ENCODE measurements at places on chromosomes 2 and 18.

DNA sequence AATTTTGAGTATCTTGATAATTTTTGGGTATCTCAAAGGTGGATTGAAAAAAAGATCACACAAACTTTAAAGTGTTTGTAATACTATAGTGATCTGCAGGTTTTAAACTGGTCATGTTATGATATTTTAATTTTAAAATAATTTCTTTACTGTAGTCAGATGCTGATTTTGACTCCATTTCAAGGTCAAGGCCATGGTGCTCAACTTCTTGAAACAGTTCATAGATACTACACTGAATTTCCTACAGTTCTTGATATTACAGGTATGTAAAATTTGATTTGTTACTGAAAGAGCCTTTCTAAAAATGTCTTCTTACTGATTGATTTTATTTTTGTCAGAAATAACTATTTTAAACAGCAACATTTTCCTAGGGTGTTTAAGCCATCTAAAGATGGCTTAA is 33.1 kb upstream of the METAP1D start:
- no peak for DNase-seq

DNA sequence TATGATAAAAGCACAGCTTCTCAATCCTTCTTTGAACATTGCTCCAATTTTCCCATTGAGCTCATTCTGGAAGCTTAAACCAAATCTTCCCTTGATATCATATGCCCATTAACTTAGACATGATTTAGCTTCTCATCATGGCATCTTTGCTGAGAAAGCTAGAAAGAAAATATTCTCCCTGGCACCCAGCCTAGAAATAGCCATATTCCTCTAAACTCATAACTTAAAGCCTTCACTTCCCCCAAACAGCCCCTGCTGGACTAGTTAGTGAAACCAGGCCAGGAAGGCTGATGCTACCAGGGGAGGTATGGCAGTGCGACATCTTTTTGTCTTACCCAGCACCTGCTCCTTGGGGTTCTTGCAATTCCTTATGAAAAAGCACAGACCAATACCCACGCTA is 4.3 kb downstream of the AAK1 start:
- no peak for DNase-seq

DNA sequence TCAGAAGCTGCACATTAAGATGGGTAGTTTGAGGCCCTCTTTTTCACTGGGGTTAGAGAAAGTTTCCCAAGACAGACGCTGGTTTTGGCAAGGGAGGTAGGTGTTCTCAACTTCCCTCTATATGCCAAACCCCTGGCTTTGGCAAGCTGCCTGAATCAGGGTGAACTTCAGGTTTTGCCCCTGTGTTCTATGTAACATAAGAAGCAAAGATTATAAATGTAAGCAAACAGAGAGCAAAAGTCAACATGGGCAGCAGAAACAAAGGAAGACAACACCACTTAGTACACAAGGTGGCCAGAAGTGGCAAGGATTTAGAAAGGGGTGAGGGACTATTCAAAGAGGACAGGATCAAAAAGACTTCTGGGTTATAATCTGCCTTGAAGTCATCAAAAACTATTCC is 70.5 kb upstream of the TFCP2L1 start:
- no peak for DNase-seq

DNA sequence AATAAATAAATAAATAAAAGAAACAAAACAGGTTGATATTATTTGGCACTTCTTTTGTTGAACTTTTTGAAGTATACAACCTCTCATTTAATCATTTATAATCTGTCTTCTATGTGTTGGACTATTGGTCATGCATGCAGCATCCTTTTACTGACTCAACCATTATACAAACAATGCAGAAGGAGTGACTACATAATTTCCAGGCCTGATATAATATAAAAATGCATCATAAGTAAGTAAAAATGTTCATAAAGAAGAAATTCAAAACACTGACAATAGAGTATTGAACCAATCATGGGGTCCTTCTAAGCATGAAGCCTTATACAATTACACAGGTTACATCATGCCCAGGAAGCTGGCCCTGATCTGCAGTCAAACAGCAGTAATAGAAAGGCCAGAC is 141.5 kb upstream of the FN1 start:
- no peak for DNase-seq

DNA sequence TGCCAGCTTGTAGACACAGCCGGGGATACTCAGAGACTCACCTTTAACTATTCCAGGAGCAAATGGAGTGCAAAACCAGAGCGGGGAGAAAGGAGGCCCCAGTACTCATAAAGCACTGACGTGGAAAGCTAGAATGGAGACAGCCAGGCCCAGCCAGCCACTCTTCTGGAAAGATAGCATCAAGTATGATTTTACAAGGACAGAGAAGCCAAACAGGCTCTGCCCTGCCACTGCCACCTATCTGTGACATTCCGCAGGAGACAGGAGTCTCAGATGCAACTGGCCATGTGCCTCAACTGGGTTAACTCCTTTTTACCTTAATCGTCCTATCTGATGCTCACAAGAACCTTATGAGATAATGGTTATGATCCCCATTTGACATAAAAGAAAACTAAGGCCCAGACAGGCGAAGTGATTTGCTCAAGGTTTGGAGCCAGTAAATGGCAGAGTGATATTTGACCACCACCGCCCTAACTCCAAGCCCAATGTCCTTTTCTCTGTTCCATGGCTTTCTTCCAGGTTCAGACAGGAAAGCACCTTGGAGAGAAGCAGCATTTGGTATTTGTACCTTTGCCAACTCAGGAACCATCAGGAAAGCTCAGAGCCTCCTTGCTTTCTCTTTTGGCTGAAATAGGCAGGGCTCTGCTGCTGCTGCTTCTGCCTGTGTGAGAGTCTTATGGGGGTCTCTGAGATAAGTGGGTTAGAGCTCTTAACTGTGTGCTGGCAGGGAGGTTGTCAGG is 15.6 kb downstream of the KIF3C start:
- DNase-seq: no peak

DNA sequence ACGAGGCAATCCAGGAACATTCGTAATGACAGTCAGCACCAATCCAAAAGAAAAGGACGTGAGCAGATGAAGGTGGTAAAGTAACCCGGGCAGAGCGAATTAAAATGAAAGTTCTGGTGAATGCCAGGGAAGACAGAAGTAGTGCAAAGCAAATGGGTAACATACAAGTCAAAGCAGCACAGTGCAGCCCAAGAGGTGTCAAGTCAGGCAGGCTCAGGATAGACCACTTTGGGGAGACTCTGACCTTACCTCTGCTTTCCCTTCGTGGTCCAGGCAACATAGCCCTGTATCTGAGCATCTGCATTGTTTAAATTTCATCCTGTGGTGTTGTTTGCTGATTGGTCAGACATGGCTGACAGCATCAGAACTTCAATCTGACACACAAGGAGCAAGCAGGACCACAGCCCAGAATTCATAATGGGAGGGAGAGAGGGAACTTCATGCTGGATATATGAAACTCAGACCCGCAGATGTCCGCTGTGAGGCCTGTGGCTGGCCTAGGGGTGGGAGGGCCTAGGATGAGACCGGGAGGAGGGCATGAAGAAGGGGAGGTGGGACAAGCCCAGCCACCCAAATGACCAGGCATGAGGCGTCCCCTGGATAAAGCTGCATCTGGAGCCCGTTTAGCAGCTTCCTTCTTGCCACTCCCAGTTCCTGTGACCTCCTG is 285.7 kb downstream of the TCF4 start:
- no peak for DNase-seq

- DNase-seq: no peak
Measured at GRCh38 chr2:136324966-136325365, 207.0 kb upstream of the CXCR4 start.

GRCh38 chr2:160145471-160145870 is 54.6 kb downstream of the ITGB6 start:
- DNase-seq: no peak

- DNase-seq: no peak
Measured at GRCh38 chr18:55054021-55054990, 95.0 kb upstream of the CCDC68 start.

GRCh38 chr2:42170619-42171395 is 1.7 kb downstream of the EML4 start:
- no peak for DNase-seq

DNA sequence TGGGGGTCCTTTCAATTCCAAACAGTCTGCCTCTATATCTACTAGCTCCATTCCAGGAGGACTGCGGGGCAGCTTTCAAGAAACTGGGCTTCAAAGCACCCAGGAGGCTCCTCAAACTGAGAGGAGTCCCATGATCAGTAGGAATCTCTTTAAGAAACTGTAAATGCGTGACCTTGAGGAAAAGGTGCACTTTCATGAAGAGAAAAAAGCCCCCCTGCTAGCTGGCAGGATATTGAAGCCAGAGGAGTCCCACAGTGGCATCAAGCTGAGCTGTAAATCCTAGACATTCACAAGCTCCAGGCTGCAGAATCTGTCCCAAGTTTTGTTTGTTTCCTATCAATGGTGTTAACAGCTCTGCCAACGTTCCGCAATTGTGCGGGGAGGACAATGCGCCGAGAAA is 790.1 kb downstream of the SLC4A3 start:
- DNase-seq: no peak

GRCh38 chr18:76361219-76361618 is 133.8 kb downstream of the ZNF516 start:
- DNase-seq: no peak

DNA sequence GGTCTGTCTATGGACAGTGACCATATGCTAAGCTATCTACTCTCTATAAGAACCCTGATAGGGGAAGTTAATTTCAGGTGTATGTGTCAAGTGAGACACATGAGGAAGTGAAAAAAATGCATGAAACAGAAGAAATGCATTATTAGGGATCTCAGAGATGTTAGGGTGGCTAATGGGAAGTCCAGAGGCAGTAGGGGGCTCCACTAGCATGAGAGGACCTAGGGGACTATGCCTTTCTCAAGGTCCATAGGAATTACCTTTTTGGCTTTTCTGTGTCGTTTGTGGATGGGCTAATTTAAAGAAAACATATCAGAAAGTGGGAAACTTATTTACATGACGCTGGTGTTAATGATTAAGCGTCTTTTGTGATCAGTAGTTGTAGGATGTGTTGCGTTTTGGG is 1653.2 kb downstream of the DPP10 start:
- DNase-seq: no peak

- DNase-seq: no peak
Measured at GRCh38 chr2:121409388-121409787, 121.3 kb upstream of the RNU4ATAC start.

DNA sequence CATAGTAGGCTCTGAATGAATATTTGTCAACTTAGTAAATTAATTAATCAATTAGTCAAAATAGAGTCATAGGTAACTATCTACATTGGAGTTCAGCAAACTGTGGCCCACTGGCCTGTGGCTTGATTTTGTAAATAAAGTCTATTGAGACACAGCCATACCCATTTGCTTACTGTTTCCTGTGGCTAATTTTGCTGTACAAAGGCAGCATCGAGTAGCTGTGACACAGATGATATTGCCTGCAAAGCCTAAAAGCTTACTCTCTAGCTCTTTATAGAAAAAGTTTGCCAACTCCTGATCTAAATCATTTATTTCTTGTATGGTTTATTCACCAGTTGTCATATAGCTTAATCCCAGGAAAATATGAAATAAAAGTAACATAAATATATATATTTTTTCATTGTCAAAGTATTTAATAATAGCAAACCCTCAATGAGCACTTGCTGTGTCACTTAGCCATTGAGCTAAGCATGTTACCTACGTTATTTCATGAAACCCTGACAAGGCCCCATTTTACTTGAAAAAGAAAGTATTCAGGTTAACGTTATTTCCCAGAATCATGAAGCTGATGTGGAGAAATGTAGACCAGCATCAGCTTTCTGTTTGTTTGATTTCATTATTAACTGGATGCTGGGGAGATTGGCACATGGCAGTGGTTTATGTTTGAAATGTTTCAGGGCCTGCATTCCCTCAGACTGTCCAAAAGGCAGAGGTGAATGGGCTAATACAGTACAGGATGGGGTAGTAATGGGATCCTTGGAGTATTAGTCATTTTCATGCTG is 69.6 kb downstream of the ICOS start:
- DNase-seq: no peak

- no peak for DNase-seq
Measured at GRCh38 chr18:25005541-25006403, 346.2 kb downstream of the ZNF521 start.

DNA sequence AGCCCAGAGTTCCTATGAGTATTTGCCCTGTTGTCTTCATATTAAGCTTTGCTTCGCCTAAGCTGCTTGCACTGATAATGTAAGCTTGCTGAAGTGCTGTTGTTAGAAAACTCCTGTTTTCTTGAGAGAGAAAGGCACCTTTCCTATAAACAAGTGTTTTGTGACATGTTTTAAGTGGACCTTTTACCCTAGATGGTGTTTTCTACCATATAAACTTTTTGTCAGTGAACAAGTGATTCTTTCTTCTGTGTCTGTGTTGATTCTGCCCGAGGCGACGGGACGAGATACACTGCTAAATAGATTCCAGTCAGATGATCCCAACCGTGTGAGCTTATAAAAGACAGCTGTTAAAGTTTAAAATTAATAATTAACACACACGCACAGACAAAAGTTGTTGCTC is 24.1 kb downstream of the CABLES1 start:
- no peak for DNase-seq
